ENCODE measurements at places on chromosomes 13 and 19. TPM values are rescaled to one million over a fixed set of nuclear protein-coding genes. Genes with fewer than 3 reads are reported as not detected.

SIGLEC5 gene
- not detected for total RNA-seq

FCAR gene
- total RNA-seq, result 91.3 TPM

C1QTNF9 gene
- not detected for total RNA-seq

PTGIR gene
- total RNA-seq, result 5.8 TPM

IPO5 gene
- total RNA-seq, result 69.2 TPM

Data from mononuclear cell (primary cell).